ENCODE measurements at places on chromosomes 12 and 14.
A peak's percentile ranks its signal among the peaks of the same experiment; 100 is the strongest.

DNA sequence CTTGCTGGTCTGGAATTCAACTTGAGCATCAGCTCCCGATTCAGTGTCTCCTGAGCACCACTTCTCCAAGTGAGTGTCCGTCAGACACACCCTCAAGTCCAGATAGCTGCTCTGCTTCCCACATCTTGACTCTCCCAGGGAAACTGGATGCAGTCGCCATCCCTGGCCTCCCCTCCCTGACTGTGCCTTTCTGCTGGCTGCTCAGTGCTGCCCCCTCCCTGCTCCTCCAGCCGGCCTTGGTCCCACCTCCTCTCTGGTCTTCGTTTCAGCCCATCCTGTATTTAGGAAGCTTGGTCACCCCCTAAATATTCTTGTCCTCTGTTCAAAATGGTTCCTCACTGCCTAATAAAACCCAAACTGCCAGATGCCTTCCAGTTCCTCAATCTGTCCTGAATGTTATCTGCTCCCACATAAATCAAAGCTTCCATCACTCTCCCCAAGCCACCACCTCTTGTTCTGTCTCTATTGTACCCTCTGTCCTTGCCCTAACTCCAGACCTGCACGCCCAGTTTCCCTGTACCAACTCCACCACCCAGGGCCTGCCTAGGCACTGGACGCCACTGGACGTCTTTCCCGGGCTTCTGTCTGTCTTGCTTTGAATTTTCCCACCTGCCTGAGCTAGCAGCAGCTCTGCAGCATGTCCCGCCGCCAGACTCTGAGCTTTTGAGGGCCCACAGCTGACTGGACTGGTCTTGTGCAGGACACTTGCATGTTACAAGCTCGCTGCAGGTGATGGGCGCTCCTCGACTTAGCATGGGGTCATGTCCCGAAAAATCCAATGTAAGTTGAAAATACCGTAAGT is 33.8 kb downstream of the CCDC92 start:
- no peak for DNase-seq

- DNase-seq: no peak
Observed at GRCh38 chr12:84305144-84305543, 607.5 kb downstream of the SLC6A15 start.

GRCh38 chr14:21923820-21924219 is 250.2 kb upstream of the OR4E1 start:
- DNase-seq: peak; percentile 23

DNA sequence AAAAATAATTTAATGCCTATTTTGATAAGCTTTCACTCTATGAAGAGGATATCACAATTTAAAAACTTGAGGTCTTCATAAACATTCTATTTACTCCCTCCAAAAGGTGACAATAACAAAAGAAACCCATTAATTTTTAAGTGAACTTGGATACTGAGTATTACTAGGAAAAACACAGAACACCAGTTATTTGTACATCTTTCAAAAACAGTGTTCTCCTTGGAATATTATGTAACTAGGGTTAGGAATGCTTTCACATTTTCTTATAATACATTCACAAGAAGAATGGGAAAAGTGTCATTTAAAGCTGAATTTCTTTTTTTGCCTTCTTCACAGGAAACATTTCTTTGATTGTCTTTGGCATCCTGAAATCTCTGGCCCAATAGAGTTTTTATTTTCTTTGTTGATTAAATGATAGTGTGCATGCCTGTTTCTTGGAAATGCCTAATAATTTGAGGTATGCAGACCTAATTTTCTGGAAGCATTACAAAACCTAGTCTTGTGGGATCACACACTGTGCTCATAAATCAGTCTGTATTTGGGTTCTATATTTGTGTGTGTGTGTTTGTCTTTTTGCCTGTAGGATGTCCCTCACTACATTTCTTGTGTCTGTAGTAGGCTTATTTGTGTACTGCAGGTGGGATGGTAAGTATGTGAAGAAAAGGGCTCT is 76.5 kb downstream of the WNK1 start:
- no peak for DNase-seq

DNA sequence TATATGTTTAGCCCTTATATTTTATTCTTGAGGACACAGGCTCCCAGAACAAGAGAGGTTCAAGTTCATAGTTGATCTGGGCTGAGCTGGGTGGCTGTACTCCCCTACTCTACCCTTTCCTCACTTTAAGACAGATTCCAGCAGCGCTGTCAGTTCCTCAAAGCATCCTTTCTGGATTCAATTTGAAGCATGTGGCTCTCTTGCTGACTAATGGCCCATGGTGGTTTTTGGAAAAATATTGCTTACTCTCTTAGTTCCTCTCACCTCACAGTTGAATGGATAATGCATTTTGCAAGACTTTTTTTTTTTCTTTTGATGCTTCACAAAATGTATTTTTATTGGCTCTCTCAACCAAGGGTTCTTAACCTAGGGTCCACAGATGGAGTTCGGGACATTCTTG is 4.1 kb downstream of the PELI2 start:
- DNase-seq: no peak

- peak; percentile 24 for DNase-seq
Observed at GRCh38 chr14:39368261-39368959, 63.8 kb downstream of the FBXO33 start.

- peak; percentile 74 for DNase-seq
Observed at GRCh38 chr12:117105902-117106301, 6.7 kb upstream of the TESC start.

- no peak for DNase-seq
Observed at GRCh38 chr12:100926669-100927248, 132.2 kb downstream of the ANO4 start.

DNA sequence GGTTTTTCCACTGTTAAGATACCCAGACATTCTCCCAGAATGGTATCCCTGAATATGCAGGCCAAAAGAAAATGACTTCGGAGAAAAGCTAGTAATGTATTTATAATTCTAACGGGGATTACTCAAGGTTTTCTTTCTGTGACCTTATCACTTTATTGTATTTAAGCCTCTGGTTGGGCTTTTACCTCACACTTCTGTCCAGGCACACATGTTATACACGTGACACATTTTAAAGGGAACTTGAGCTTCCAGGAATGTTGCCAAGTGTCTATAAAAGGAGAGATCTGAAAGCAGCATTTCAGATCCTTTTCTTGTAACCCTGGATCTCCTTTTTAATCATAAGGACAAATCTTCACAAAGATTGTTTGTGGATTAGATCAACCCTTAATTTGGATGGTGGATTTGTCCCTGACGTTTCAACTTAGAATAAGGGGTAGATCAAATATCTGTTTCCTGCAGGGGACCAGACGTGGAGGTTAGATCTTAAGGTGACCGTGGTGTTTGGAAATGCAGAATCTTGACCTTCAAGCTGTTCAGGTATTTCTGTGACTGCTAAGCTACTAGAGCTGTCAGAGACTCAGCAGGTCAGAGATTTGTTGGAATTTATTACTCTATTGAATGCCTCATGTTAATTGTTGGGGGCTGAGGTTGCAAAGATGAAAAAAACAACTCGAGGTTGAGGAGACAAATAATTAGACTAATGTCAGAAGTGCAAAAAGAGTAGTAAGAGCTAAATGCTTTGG is 1.5 kb downstream of the CIPC start:
- DNase-seq: no peak

- no peak for DNase-seq
Observed at GRCh38 chr12:62919838-62920237, 15.1 kb downstream of the PPM1H start.

DNA sequence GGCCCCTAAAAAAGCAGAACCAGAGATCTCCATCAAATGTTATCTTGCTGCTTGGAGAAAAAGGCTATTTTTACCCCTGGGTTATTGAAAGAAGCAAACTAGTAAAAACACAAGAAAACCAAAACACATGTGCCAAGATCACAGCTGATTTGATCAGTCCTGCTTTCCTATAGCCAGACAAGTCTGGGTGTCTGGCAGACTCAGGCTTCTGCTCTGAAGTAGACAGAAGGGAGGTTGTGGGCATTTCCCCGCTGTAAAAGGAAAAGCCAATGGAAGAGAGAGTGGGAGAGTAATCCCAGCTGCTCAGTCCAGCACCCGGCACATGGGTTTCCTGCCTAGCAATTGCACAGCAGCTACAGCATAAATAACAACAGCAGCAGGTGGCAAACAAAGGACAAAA is 177.9 kb downstream of the PHLDA1 start:
- no peak for DNase-seq

DNA sequence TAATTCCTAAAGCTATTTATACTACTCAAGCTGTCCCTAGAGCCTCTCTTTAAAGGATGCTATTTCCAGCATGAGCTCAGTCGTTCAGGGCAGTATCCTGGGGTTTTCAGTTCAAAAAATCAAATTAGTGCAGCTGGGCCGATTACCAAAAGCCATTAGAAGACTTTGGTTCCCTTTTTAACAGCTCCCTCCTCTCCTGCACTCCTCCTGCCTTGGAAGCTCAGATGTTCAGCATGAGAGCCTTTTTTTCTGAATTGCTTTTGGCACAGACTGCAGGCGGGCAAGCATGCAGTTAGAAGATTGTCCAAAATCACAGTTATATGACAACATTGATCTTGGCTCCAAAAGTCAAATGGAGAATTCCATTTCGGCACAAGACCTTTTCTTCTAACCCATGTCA is 179.6 kb downstream of the SLC35F4 start:
- no peak for DNase-seq

DNA sequence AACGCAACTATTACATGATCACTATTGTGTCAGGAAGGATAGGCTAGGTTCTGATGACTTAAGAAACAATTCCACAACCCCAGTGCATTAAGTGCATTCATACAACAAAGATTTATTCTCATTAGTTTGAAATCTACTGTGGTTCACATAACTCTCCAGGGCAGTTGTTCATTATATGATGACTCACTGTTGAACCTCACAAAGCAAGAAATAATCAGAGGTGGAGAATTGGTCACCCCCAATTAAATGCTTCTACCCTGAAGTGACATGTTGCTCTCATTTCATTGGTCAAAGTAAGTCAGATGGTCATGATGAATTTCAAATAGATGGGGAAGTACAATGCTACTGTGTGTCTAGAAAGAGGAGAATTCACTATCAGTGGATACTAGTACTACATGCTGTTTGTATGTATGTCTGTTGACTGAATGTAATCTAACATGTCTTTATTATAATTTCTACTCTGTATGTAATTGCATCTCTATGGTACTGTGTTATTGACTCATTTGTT is 6.1 kb upstream of the HELB start:
- no peak for DNase-seq

DNA sequence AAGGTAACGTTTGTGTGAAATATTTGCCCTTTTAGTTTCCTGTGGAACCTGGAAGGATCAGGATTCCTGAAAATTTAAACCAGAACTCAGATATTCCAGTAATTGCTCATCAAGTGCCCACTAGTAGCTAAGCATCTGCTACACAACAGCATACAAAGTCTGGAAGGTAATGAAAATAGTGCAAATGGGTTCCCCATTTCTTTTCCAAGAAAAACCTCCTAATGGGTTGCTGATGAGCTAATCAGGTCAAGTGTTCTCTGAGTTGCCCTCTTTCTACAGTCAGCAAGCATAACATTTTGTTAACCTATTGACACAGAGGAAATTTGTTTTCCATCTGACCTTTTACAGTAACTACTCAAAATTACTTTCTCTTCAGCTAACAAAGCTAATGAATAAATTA is 83.6 kb upstream of the PMCH start:
- DNase-seq: no peak

- no peak for DNase-seq
Observed at GRCh38 chr12:24945845-24946244, 3.1 kb downstream of the BCAT1 start.

DNA sequence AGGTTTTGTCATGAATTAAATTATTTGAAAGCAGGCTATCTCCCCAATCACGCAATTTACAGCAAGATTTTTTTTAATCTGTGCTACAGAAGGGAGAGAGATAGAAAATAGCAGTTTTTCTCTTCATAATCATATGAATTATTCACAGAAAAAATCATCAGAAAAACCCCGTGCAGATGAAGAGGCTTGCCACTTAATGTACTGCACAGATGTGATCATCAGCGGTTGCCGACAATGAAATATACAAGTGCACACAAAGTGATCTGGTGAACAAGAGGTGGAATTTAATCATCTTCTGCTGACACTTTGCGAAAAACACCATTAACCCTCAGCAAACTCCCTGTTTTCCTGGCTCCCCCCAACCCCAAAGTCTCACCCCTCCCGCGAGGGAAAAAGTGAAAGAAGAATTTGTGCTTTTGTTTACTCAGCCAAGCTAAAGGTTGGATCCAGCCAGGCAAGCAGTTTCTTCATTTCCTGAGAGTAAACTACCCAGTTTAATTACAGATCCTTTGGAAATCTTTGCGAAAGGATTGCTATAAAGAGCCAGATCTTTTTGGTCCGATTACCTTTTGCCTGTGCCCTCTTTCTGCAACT is 3.1 kb upstream of the LMO3 start:
- DNase-seq: no peak

DNA sequence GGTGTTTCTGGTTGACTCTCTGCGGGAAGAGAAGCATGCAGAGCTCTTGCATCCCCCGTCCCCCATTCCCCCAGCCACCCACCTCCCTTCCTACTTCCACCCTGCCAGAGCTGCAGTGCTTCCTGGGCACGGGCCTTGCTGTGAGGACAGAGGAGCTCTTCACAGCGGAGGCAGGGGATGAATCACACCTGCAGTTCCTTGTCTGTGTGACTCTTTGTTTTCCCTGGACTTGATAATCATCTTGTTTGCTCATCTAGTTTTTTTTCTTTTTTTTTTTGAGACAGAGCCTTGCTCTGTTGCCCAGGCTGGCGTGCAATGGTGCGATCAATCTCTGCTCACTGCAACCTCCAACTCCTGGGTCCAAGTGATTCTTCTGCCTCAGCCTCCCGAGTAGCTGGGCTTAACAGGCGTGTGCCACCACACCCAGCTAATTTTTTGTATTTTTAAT is 27.8 kb downstream of the ANKRD9 start:
- DNase-seq: no peak

DNA sequence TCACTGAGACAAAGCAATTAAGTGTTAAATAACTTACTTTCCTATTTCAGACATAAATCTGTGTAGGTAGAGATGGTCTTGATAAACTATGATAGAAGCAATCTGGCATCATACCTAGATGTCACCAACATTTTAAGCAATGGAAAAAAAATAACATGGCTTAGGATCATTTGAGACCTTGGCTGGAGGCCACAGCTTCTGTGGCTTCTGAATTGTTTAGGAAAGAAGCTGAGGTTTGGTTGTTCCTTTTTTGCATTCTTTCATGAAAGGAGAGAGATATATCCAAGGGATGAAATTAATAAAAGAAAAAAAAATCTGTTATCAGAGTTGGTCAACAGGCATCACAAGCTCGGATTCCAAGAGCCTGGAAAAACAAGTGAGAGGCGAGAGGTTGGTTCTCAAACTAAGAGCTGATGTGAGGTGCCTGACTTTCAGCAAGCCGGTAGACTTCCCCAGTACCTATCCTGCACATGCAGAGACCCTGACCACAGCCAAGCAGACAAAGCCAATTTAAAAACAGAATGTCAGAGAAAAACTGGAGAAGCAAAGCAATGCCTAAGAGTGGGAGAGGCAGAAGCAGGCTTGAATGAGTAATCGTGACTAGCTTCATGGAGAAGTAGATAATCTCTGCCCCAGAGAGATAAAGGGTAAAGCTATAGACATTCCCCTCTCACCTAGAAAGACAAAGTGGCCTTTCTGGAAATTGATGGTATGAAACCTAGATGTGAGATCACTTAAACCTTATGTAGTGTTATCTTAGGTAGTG is 43.4 kb upstream of the ST8SIA1 start:
- no peak for DNase-seq

GRCh38 chr12:69000074-69000473 is 67.1 kb upstream of the CPM start:
- no peak for DNase-seq
